ENCODE measurements at places on chromosomes 11 and 22.

DNA sequence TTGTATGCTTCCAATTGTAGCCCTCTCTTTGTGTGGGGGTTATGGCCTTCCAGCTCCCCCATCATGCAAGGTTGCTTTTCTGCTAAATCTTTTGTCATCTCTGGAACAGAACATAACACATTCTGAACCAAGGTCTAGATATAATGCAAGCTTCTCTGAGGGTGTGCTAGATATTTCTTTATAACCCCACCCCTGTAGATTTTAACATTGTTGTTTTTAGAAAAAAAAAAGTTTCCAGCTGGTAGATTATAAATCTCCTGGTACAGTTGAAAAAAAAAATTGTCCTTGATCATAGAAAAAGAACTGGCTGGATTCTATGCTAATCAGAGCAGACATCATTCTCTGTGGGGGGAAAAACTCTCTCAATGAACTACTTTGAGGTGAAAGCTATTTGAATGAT, 363.3 kb downstream of the METTL15 start:
- DNase-seq: no peak

DNA sequence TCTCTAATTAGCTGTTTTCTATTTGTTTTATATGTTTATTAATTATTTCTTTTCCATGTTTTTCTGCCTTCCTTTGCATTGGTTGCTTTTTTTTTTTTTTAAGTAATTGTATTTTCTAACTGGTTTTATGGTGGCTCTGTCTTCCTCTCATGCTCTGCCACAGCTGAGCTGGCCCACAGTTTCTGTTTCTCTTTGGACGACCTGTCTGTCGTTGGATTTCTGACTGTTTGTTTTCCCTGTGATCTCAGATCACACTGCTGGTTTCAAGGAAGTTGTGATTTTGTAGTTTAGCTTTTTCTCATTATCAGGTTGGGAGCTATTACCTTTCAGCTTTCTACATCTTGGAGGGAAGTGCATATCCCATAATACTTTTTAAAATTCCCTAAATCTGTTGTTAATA, 15.9 kb upstream of the OR6M1 start:
- no peak for DNase-seq

- DNase-seq: no peak
These were observed 305.7 kb downstream of the BLID start for GRCh38 chr11:121810291-121810690.

- no peak for DNase-seq
These were observed 15.8 kb downstream of the SHISA8 start for GRCh38 chr22:41899110-41899509.

DNA sequence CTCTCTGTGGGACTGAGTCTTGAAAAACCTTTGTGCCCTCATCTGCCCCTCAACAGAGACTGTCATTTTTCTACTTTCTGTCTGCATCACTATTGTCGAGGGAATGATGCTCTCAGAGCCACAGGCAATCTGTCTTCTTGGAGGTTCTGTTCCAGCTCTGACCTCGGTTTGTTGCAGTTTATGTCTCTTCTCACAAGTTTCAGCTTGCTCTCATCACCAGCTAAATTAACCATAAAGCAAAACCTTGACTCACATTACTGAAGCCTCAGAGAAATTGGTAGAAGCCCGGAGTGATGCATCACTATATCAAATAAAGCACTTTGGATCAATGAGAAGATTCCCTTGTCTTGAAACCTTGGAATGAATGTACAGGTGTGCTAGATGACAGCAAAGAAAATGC, 60.6 kb upstream of the BLID start:
- DNase-seq: no peak

DNA sequence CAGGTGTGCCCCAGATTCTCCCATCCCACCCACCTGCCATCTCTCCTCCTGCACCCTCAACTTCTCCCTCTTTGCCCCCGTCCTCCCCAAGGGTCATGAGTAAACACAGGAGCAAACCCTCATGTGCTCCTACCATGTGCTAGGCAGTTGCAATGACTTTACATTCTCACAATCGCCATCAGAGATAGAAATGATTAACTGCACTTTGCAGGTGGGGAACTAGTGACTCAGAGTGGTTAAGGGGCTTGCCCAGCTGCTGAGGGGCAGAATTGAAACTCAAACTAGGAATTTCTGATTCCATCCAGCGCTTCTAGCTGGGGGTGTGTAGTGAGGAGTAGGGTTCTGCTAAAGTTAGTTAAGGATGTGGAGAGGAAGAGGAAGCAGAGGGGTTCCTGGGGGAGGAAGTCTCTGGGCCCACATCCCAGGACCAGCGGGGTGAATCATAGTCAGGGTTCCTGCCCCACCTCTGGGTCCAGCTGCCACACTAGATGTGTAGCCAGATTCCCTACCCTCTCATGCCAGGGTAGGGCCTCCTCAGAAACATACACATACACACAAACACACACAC, 16.0 kb upstream of the PRG2 start:
- DNase-seq: no peak

- no peak for DNase-seq
These were observed 350.4 kb downstream of the DDX10 start for GRCh38 chr11:109015283-109015682.

DNA sequence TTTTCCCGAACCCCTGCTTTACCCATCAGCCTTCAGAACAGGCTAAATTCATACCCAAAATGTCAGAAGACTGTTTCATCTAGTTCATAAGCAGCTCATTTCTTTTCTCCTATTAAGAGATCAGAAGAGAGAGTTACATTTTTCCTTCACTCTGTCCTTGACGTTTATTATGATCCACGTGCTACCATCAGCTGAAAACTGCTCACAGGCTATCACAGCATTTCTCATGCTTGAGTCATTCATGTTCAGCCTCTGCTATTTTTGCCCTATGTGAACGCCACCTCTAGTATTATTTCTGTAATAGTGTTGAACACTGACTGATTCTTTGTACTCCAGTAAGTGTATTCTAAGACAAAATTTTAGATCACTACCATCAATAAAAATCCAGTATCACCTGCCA, 51.9 kb downstream of the SLC1A2 start:
- DNase-seq: no peak

DNA sequence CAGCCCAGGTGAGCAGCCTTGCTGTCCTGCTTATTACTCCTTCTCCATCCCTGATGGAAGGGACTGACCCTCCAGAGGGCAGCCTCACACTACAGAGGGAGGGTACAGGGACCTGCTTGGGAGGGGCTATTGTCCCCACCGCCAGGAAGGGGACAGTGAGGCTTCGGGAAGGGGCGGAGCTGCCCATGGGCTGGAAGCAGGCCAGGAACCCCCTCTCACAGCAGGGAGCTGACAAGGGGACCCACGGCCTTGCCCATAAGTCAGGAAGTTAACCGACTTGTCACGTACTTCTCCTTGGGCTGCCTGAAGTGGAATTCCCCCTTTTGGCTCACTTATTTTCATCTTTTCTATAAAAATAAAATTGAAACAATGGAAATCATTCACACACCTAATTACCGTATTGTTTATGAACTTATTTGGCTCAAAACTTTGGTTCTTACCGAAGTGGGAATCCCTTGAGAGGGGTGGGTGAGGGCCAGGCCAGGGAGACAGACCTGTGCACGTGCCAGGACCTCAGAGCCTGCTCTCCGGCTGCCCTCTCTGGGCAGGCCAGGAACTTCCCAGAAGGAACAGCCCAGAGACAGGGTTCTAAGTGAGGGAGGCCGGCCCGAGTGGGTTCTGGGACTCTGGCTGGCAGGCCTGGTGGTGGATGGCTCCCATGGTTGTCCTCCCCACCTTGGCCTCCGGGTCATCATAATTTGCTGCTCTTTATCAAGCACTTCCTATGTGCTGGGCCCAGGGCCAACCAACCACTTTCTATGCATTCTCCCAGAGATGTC, 5.8 kb downstream of the MGAT3 start:
- DNase-seq: no peak

GRCh38 chr11:113242767-113243397, 71.5 kb upstream of the TTC12 start:
- DNase-seq: no peak

DNA sequence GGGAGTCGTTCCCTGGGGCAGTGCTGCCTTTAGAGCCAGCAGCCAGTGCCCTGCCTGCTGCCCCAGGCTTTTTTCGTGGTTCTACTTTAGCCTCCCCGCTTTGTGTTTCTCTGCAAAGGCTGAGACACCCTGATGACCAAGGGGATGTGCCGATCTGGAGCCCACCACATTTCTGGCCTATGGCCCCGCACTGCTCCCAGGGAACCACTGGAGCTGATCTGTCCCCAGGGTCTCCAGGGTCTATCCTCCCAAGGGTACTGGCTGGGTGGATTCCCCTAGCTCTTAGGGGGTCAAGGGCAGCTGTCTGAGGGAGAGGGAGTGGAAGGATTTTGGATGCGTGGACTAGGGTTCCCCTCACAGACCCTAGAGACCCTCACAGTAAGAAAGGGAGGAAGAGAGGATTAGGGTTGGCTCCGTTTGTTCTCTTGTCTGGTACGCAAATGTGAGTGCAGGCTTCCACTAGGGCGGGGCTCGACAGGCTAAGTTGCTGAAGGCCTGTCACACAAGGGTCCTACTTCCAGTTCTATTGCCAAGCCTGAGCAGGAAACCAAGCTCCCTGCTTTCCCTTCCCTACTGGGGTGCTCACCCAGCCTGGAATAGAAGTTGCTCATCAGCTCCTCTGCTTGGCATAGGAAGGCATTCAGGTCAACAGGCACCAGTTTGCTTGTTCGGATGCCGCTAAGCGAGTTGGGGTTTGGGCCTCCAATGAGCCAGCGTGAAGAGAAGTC, 19.3 kb downstream of the TREH start:
- DNase-seq: no peak

DNA sequence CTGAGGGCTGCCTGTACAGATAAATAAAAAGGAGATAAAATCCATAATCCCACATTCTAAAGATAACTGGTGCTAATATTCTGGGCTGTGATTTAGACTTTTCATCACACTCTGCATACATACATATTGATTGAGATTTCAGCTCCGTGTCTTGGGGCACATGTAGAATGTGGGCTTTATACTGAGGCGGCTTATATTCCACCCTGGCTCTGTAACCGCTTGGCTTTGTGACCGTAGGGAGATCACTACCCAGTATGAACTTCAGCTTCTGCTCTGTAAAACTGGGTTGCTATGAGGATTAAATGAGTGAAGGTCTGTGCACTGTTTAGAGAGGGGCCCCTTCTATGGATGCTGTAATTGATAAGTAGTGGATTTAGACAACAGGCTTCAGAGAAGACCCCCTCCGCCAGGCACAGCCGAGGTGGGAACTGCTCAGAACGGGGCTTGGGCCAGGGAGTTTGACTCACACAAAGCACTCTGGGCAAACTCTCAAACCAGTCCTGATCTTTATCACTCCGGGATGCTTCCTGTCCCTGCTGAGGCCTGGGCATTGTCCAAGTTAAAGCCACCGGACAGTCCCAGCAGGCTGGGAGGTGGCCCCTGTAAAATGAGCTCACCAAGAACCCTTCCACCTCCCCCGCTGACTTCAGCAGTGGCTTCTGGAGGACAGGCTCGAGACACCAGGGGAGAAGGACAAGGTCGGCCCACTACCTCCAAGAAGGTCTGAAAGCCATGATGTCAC, 17.2 kb downstream of the KIAA1671 start:
- DNase-seq: no peak

- DNase-seq: no peak
These were observed 592.2 kb upstream of the CADM1 start for GRCh38 chr11:116096272-116096995.

- DNase-seq: no peak
These were observed 138.9 kb downstream of the LARGE1 start for GRCh38 chr22:33781411-33781810.

GRCh38 chr22:47994045-47994444, 1231.6 kb downstream of the TBC1D22A start:
- DNase-seq: no peak

GRCh38 chr11:73235236-73235786, 17.2 kb downstream of the P2RY2 start:
- no peak for DNase-seq

DNA sequence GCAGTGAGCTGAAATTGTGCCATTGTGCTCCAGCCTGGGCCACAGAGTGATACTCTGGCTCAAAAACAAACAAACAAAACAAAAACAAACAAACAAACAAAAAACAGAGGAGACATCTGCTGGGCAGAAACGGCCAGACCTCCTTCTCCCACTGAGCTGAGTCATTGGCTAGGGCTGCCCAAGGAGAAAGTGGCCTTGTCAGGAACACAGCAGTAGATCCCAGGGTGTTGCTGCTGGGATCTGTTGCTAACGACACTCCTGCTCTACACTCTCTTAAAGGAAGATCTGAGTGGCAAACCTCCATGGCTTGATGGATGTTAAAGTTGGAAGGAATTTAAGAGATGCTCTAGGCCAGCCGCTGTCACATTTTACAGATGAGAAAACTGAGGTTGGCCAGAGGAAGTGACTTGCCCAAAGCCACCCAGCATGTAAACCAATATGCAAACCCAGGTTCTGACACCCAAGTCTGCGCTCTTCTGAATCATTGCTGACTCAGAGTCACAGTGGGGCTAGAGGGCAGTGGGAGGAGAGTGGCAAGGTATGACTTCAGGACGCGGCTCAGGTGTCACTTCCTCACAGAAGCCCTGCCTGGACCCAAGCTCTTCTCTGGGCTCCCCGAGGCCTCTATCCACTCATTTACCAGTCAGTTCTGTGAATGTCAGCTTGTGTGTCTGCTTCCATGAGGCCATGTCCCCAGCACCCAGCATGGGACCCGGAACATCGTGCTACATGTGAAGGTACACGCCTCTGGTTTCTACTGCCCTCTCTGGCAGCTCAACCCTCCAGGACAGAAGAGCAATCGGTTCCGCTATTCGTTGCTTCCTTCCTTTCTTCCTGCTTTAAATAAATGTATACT, 11.3 kb upstream of the GDPD5 start:
- DNase-seq: no peak

DNA sequence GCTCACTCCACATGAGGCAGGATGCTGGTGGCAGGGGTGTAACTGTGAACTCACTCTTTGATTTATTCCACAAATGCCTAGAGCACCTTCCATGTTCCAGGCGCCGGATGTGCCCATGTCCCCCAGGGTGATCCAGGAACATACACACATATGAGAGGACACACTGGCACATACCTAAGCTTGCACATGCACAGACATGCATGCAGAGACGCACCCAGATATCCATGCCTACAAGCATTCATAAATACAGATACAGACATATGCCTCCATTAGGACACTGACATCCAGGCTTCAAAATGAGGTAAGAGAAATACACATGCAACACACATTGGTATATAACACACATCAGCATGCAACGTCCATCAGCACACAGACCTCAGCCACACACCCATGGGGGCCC, 4.5 kb downstream of the OSM start:
- no peak for DNase-seq

DNA sequence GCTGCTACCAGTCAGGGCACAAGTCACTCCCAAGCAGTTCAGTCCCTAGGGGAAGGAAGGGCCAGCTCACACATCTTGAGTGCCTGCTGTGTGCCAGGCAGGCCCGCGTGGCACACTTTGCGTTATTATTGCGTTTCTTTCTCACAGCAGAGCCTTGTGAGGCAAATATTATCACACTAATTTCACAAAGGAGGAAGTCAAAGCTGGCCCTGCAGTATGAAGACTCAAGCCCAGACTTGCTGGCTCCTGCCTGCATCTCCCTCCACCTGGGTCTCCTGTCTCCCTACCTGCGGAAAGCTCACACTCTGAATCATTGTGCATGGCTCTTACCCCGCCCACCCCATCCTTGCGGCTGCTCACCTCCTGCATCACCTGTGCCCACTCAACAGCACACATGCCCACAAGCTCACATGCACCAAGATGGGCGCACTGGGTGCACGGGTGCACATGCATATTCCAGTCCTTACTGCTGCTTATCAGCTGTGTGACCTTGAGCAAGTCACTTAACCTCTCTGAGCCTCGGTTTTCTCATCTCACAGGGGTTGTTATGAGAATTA, 31.7 kb upstream of the P2RY2 start:
- DNase-seq: no peak

Data from NCI-H2107 (cell line).